ENCODE measurements at places on chromosomes 2 and 18. TPM values are rescaled to one million over a fixed set of nuclear protein-coding genes. Genes with fewer than 3 reads are reported as not detected.

DNA sequence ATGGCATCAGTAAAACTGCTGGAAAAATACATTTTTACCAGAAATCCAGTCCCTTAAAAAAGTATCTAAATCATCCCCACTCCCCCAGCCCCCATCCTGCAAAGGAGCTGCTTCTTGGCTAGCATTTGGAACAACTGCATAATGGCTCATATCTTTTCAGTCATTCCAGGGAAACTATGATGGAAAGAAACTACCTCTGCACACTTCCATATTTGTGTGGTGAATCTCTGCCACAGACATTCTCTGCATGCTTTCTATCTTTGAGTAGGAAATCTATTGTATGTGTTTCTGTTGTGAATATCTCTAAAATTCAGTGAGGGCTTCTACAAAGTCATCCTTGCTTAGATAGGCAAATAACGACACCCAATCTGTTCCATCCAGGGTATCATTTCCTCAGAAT lies 632.3 kb downstream of the LRP1B start:
- DNase-seq: no peak

Gene NT5C1B
- not detected for total RNA-seq

Gene EIPR1
- total RNA-seq: 10.5 TPM

DNA sequence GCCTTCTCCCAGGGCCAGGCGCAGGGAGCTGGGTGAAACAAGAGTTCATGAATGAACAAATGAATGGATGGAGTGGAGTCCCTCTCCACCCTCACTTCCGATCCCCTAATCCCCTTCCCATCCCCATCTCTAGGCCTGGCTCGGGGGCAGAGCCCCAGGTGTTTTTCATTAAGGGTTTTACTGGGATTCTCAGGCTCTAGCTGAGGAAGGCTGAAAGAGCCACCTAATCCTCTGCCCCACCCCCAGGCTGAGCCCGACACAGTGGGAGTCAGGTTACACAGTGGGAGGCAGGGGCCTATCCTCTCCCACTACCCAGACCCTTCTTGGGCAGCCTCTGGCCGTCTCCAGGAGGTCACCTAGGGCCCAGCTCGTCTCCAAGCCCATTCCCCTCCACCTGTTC lies 36.1 kb downstream of the SDC1 start:
- no peak for DNase-seq

DNA sequence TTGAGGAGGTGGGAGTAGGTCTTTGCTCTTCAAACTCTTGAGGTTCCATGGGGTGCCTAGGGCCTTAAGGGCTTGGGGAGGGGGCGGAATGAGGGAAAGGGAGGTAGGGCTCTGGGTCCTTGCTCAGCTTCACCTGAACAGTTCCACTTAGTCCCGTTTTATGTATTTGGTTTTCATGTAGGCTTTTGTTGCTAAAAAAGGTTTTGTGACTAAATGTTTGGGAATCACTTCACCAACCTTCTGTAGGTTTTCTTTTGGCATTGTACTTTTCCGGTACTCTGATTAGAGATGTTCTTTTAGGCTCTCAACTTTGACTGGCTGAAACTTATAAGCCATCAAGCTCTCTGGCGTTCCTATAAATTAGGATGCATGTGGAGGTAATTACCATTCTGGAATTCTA lies 108.1 kb downstream of the MYCN start:
- no peak for DNase-seq

- DNase-seq: no peak
Measured at GRCh38 chr2:233982421-233983121, 65.4 kb downstream of the TRPM8 start.

- DNase-seq: no peak
Measured at GRCh38 chr2:109318150-109318948, 189.3 kb downstream of the SH3RF3 start.

Gene CCDC141
- total RNA-seq: 162 TPM

DNA sequence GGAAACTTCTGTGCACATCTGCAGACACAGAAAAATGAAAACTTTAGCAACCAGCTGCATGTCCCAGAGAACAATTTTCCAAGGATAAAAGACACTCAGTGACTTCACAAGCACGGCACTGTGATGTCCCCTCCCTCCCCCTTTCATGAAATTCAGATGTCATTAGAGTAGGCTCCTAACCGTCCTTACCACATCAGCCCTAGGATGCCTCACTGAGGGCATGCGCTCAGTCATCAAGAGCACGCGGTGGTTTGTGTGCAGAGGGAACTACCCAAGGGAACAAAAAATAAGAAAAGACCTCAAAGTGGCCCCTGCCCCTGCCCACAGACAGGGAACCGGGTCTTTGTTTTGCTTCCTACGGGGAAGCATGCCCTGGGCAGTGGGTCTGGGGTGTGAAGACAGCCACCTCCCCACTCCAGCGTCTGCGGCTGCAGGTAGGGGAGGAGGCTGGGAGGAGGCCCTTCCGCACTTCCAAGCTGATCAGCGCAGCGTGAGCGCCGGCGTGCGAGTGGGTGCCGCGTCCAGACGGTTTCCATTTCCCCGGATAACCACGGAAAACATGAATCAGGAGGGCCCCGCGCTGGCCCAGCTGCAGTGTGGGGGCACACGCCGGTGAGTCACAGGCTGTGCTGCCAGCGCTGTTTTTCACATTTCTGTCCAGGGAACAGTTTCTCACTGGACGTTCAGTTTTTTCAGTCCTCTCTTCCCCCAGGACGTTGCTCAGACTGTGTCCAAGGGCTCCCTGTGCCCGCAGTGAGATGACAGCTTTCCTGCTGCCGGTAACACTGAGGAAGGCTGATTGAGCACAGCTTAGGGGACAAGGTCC lies 70.6 kb downstream of the COPS8 start:
- no peak for DNase-seq

- no peak for DNase-seq
Measured at GRCh38 chr2:160516547-160517365, 23.1 kb upstream of the RBMS1 start.

DNA sequence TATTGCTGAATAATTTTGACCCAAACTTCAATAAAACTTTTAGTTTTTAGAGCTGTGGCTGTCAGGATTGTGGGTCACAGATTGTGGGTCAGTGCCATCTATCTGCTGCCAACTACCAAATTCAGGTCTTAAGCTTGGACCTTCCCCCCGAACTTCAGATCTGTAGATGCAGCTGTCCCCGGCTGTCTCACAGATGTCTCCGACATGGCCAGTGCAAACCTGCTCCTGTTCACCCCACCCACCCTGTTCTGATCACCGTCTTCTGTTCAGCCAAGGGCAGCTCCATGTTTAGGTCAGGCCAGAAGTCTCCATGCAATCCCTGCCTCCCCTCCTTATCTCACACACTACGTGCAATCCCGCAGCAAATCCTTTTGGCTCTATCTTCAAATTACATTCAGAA lies 175.0 kb downstream of the PRKCE start:
- no peak for DNase-seq

DNA sequence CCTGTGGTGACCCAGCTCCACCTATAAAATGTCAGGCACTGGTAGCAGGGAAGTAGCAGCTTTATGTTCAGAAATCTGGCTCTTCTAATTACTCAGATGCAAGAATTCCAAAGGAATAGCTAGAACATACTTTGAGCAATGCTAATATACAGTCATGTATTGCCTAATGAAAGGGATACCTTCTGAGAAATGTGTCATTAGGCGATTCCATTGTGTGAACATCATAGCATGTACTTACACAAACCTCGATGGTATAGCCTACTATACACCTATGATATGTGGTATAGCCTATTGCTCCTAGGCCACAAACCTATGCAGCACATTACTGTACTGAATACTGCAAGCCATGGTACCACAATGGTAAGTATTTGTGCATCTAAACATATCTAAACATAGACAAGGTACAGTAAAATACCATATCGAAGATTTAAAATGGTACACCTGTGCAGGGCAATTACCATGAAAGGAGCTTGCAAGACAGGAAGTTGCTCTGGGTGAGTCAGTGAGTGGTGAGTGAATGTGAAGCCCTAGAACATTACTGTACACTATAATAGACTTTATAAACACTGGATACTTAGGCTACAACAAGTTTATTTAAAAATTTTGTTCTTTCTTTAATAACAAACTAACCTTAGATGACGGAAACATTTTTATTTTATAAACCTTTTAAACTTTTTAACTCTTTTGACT lies 50.3 kb upstream of the ETAA1 start:
- DNase-seq: no peak

Gene SEPTIN2
- total RNA-seq: 219 TPM

GRCh38 chr18:49400398-49401072 lies 59.9 kb downstream of the DYM start:
- DNase-seq: no peak

DNA sequence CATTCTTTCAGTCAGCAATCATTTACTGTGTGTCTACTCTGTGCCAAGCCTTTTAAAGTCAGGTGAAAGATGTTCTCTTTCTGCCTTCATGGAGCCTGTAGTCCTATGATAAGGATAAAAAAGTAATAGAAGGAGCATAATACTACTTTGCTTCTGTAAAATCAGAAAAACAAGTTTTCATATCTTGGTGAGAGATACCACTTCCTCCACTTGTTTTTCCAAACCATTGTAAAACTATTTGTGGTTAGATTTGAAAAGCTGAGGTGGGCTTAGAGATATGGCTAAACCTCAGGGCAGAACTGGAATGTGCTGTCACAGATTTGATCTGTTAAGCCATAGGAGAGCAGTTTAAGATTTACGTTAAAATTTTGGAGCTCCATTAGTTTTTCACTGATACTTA lies 104.7 kb upstream of the FAM117B start:
- no peak for DNase-seq

DNA sequence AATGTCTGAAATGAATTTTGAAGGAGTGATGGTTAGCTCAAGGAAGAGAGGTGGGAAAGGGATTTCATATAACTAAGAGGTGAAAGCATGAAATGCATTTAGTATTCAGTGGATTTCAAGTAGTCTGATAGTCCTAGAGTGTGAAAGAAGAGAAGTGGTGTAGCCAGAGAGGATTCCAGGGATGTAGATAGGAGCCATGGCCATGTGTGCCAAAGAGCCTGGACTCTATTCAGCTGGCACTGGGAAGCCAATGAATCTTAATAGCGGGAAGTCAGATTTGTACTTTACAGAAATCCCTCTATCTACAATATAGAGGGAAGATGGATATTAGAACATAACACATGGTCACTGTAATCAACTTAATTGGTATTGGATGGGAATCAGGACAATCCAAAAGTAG lies 8.3 kb upstream of the BOLL start:
- no peak for DNase-seq

- no peak for DNase-seq
Measured at GRCh38 chr2:136582628-136583205, 182.6 kb upstream of the THSD7B start.

Gene B4GALT6
- total RNA-seq: 5.3 TPM

Gene TAF1B
- total RNA-seq: 8.4 TPM

GRCh38 chr18:8911408-8912340 lies 190.8 kb upstream of the NDUFV2 start:
- no peak for DNase-seq

Gene SCN9A
- 0.75 TPM for total RNA-seq

DNA sequence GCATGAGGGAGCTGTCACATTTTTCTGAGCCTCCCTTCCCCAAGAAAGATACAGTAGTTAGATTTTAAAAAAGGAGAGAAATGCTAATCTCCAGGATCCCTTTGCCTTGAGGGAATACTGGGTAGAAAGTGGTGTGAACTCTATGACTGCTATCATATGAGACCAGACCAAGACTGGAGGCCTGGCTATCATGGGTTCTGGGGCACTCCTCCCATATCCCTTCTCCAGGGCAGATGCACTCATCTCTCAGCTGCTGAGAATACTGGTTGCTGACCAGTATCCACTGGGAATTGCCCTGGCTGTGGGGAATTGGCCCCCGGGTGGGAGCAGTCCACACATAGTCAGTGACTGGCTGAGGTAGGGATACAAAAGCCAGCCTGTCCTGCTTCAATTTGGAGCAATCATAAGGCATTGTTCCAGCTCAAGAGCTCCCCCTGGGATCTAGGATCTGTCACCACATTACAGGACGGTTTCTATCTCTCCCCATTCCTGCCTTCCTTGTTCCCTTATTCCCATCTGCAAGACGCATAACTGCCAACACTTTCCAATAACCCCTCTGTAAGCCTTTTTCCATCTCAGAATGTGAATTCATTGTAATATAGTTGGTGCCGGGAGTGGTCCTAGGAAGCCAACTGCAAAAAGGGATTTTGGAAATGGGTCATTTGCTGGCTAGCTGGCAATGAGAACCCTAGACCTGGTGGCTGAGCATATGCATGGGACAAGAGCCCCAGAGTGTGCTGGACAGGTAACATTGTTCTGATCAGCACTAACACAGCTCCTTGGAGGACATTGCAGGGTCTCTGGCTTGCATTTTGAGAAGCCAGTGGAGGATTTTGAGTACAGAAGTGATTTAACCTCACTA lies 35.4 kb upstream of the REEP1 start:
- no peak for DNase-seq

Gene VWA3B
- total RNA-seq: 0.51 TPM

Gene FBLN7
- 1.00 TPM for total RNA-seq

- DNase-seq: peak; percentile 81
Measured at GRCh38 chr2:28810384-28811285, at the start of gene SPDYA. Gene SPDYA (plus strand): TSS chr2:28810834. CDS start chr2:28816015, 5,181 bp downstream.

Gene FAP
- 10.4 TPM for total RNA-seq

- no peak for DNase-seq
Measured at GRCh38 chr18:61954096-61954746, 61.4 kb upstream of the RNF152 start.

DNA sequence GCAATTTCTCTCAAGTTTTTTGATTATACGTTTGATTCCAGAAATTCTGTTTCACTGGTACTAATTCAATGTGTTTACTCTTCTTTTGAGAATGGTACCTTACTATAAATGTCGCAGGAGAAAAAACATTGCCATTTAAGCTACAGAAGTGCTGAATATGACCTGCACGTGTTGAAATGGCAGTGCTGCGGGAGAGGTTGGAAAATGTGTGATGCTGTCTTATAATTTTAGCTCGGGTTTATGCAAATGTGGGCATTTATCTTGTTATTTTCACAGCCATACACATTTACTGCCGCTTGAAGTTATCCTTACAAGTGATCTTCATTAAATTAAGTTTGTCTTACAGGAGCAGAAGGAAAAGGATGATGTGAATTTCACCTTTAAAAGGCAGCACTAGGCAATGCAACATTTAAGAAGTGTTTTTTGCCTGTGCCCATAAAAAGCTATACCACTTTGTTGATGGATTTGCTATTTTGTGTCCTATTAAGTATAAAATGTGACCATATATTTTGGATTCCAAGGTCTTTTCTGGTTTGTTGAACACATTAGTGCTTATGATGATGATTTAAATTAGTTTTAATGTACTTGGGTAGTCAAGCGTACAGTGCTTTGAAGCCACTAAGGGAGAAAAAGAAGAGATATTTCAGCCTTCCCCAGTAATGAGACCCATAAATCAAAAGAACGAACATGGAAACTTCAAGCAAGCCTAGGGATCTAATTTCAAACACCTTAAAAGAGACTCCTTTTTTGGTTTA lies 112.1 kb downstream of the LTBP1 start:
- DNase-seq: no peak

DNA sequence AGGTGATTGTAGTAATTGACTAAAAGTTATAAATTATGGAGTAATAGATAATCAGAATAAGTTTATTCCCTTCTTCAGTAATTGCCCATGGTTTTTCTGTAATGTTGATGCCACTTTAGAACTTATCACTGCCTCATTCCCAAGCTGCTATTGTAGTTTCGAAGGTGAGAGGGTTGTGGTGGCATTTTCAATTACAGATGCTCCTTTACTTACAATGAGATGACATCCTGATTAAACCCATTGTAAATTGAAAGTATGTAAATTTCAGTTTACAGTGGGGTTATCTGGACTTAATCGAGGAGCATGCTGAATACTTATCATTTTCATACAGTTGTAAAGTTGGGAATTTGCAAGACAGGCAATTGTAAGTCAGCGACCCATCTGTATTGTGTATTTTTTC lies 2.9 kb downstream of the NDUFV2 start:
- DNase-seq: no peak

Gene PLEKHH2
- total RNA-seq: 5.2 TPM

- peak; percentile 61 for DNase-seq
Measured at GRCh38 chr2:231923951-231924888, 2.0 kb downstream of the NPPC start.

GRCh38 chr2:201452058-201452921 lies 750 bp downstream of the STRADB start:
- no peak for DNase-seq
